ENCODE measurements at places on chromosomes 11 and 22.

DNA sequence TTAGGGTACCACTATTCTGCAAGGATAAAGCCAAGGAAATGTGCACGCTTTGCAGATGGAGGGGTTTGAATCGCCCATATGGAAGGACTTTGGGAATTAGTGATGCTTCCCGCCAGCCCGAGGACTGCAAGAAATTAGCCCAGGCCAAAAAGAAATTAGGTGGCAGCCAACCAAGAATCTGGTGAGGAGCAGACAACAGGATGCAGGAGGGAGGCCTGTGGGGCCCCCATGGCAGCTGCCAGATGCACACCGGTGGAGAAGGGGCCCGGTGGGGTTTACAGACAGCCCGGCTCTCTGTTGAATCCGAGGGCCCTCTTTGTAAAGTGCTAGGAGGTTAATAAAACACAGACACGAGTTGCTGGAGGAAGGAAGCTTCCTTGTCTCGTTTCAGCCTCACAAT, 73.5 kb downstream of the TIMP3 start:
- DNase-seq: no peak

DNA sequence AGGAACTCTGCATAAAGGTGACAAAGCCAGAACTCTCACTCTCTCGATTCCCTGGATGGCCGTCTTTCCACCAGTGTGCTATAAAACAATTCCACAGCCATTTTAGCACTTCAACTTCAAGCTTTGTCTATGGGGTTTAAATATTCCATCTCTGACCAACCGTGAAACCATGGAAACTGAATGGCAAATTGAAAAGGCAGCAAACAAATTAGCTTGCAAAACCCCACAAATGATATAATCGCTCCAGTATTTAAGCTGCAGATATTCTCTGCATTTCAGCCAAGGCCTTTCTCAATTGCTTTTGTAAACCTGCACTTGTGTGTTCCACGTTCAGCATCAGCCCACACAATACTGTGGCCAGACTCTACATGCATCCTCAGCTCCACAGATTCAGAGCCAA, 131.7 kb upstream of the ISX start:
- DNase-seq: no peak

DNA sequence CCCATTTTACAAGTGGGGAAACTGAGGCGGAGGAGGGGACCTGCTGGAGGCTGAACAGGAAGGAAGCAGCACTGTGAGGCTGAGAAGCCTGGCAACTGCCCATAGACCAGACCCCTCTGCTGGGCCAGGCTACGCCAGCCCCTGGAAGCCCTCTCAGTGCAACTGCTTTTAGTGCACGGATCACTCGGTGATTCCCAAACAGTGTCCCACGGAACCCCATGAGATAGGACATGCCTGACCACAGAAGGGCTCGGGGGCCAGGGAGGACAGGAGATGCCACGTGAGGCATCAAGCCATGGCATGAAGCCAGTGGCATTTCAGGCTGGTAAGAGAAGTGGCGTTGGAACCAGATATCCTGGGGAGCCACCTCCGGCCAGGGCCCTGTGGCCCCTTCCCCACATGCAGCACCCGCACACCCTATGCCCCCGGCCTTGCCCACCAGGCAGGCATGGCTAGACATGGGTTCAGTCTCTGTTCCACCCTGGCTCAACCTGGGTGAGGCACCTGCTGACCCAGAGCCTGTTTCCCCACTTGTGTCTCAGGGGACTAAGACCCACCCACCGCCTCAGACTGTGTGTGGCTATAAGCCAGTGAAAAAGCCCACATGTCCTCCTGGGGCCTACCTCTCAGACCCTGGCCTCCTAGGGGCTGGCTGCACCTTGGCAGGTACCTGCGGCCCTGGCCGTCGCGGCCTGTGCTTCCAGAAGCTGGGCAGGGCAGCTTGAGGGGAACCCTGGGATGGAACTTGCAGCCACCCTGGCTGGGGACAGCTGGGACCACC, 84.1 kb downstream of the WNT7B start:
- no peak for DNase-seq

GRCh38 chr11:5922749-5923426, 19.2 kb upstream of the OR56A3 start:
- DNase-seq: no peak

- DNase-seq: no peak
Observed at GRCh38 chr11:102874852-102875251, at the start of gene MMP12. TSS of gene MMP12 (minus strand) at chr11:102874982. CDS start at chr11:102874937, 45 bp downstream.

GRCh38 chr11:2929950-2930703, 907 bp upstream of the PHLDA2 start:
- no peak for DNase-seq

GRCh38 chr11:58039589-58039988, 8.8 kb downstream of the OR6Q1 start:
- no peak for DNase-seq

GRCh38 chr22:40036591-40037225, 42.0 kb downstream of the FAM83F start:
- no peak for DNase-seq

- no peak for DNase-seq
Observed at GRCh38 chr22:32558681-32559355, 84.2 kb downstream of the FBXO7 start.

DNA sequence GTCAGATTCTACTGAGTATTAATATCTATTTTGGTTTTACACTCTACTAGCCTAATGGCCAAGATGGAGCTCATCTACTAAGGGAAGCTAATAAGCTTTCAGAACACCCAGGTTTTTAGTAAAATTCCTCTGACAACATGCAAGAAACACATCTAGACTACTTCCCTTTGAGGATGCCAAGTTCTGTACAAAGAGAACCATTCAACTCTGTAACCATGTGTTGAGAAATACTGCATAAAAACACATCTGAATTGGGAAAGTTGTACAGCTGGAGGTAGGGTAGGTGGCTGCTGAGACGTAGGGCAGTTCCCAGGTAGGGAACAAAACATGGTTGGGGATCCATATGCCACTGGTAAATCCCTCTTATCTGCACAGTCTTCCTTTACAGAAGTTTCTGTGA, 66.2 kb downstream of the SC5D start:
- no peak for DNase-seq

- no peak for DNase-seq
Observed at GRCh38 chr22:23424031-23424430, 156.1 kb downstream of the IGLL1 start.

GRCh38 chr11:73215191-73216134, 2.6 kb upstream of the P2RY2 start:
- DNase-seq: no peak

DNA sequence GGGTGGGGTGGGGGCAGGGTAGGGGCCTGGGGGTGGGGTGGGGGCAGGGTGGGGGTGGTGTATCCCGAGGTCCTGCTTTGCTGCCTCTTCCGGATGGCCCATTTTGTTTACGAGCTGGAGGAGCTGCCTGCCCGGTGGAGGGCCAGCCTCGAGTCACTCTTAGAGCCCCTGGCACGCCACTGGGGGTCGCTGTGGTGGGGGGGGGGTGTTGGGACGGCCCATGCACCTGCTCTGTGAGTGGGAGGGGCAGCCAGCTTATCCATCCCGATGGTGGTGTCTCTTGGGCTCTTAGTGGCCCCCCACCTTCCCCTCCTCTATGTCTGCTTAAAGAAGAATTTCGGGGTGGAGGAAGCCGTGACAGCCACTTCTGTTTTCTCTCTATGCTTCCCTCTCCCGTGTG, 24.6 kb downstream of the MRGPRD start:
- DNase-seq: no peak

DNA sequence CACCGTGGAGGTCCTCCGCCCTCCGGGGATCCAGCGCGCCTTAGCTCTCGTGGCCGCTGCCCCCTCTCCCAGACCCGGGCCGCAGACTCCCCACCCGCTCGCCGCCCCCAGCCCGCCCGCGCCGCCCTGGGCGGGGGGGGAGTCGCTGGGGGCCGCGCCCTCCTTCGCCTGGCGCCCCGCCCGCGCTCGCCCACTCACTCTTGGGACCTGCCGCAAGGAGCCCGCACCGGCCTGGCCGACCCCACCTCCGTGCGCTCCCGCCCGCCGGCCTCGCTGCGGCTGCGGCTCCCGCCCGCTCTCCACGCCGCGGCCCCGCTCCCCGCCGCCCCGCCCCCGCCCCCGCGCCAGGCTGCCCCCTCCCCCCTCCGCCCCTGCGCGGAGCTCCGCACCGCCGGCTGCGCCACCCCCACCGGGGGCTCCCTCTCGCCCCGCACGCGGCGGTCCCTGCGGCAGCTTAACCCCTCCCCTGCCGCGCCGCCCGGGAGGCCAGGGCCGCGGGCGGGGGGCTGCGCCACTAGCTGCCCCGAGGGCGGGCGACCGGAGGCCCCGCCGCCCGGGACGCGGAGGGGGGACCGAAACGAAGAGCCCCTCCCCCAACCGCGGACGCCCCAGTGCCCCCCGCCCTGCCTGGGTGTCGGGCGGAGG, 724 bp upstream of the RASGRP2 start:
- no peak for DNase-seq

DNA sequence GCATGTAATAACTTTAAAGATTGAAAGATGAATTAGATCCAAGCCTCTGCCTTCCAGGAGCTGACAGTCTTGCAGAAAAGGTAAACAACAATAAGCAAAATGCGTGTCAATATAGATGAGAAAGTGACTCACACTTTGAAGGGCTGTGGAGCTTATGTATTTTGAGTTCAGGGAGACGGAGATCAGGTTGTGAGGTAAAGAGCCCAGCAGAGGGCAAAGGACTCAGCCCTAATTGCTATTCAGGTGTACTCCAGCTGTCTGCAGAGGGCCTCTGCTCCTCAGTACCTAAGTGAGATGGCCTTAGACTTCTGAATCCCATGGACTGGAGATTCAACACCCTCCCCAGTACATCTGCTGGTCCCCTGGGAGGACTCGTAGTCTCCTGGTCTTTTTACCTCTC, 22.9 kb upstream of the CTR9 start:
- DNase-seq: no peak

DNA sequence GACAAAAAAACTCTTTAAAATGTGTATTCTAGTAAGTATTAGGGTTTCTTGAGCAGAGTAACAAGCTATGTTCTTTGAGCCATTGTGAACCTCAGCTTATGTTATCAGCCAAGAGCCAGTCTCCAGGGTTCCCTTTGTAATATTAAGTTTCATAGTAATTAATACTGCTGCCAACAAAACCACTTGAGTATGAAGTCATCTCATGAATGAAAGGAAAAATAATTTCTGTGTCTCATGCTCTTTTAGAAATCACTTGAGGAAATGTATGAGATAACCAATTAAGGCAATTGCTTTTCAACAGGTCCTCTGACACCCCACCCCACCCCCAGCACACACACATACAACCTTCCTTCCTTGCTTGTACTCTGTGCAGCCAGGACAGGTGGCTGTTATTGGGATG, 59.9 kb downstream of the BBOX1 start:
- no peak for DNase-seq

- no peak for DNase-seq
Observed at GRCh38 chr11:3213659-3214419, 4.8 kb downstream of the MRGPRG start.

- DNase-seq: no peak
Observed at GRCh38 chr11:133600786-133601185, 68.5 kb upstream of the OPCML start.

DNA sequence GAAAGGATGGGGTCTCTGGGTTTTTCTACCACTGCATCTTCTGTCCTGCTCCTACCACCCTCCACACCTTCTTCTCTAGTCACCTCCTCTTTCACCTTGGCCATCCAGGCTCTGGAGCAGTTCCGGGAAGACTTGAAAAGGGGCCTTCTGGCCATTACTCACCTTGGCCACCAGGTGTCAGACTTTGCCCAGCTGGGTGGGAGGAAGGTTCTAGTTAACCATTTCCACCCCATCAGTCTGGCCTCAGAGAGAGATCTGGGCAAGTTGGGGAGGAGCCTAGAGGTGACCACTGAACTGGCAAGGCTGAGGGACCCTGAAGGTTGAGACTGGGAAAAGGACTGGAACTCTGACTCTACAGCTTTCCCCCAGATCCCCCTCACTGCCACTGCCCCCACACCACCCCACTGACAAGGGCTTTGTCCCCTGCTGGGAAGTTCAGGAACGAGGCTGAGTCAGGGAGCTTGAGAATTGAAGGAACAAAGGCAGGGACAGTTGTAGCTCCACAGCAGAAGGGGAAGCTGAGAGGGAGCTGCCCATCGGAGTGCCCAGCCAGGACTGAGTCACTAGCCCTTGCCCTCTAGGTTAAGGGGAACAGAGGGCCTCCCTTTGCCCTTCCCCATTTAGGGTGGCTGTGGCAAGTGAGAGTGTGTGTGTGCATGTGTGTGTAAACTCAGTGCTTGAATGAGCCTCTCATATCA, 3.7 kb upstream of the POLD4 start:
- no peak for DNase-seq

DNA sequence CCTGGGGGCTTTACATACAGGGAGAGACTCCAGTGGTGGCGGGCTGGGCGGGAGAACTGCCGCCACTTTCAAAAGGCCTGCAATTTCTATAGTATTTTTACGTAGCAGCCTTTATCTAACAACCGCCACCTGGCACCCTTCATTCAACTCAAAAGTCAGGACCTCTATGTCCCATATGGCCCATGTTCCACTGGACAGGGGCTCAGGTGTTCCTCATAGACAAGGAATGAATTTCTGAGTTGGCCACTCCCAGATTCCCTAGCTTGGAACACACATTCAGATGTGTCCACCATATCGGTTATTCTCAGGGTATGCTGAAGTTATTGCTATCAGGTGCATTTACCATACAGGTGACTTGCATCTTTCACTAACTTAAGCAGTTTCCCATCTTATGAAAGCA, 29.9 kb downstream of the RNF169 start:
- DNase-seq: no peak

DNA sequence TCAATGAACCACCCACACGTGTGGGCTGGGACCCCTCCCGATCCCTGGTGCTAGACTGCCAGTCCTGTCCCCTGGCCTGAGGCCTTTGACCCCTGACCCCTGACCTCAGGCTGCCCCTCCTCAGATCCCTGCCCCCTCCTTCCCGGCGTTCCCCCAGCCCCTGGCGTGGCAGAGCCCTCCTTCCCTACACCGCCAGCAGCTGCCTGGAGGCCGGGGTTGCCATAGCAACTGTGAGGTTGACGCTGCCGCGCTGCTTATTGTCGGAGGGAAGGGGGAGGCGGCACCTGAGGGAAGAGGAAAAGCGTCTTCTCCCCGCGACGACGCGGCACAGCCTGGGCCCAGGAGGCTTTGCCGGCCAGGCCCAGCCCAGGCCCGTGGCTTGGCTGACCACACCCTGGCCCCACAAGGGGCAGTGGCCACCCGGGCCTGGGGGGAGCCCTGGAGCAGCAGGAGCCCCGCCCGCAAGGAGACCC, 32.6 kb downstream of the SHANK3 start:
- DNase-seq: no peak

DNA sequence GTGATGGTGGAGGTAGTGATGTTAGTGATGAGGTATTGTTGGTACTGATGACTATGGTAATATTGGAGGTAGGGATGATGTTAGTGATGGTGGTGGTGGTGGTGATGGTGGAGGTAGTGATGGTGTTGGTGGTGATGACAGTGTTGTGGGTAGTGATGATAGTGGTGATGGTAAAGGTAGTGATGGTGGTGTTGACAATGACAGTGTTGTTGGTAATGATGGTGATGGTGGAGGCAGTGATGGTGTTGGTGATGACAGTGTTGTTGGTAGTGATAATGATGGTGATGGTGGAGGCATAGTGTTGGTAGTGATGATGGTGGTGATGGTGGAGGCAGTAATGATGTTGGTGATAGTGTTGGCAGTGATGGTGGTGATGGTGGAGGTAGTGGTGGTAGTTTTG, 65.1 kb downstream of the MYO7A start:
- DNase-seq: no peak

GRCh38 chr11:133952199-133953190, 4.3 kb downstream of the IGSF9B start:
- DNase-seq: no peak

Measured in esophagus squamous epithelium (tissue), 5 donors.